ENCODE measurements at places on chromosomes 4 and X. TPM values are rescaled to one million over a fixed set of nuclear protein-coding genes. Genes with fewer than 3 reads are reported as not detected.

DNA sequence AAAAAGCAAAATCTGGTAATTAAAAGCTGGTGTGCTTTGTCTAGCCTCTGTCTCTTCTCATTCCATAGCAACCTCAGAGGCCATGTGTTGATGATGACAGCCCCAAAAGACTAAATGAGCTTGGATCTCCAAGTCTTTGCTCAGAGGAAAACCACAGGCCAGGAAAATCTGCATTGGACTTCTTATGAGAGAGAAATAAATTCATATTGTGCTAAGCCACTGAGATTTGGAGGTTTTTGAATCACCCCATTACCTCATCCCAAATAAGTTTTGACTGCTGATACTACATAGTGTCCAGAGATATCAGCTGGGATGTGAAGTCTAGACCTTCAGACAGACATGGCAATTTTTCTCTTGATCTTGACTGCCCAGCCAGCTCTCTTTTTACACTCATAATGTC lies 178.6 kb upstream of the DIPK2B start:
- no peak for DNase-seq

Gene SHROOM2
- 0.70 TPM for total RNA-seq

DNA sequence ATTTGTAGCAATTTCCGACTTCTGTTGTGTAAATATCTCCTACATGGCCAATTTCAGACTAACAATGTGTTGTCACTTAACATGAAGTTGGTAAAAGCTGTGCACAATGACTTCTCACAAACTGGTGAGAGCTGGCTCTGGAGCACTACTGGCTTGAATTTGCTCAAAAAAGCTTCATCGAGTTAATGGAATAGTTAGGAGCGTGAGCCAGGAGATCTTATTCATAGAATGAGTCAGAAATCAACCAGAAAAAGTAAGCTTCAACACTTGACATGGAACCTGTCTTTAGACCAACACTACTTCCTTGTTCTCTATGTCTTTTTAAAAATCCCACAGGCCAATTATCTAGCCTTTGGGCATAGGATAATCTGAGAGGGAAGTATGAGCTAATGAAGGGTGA lies 7.9 kb upstream of the CHRDL1 start:
- no peak for DNase-seq

DNA sequence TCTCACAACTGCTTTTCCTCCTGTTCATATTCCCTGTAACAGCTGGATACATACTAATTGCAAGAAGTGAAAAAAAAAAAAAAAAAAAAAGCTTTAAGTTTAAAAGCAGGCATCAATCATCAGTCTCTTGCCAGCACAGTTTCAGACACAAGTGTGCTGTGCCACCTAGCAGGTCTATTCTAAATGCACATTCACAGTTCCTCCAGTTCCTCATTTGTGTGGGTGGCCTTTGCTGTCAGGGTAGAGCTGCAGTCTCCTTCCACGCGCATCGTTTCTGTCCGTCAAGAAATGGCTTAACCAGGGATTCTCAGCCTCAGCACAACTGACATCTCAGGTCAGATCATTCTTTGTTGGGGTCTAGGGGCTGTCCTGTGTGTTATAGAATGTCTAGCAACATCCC lies 61.6 kb downstream of the SCML1 start:
- no peak for DNase-seq

DNA sequence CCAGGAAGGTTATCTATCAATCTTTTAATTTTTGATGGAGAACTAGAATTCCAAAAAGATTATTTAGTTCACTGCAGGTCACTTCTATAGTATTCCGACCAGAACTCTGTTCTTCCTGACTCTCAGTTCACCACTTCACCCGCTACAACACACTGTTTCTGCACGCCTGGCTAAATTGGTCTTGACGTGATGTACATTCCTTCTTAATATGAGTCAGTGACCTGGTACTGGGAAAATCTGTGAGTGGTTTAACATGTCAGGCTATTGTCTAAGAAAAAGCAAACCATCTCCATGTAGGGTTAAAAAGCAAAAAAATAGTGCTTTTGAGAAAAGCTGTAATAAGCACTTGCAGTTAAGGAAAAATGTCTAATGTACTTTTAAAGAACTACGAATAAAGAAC lies 120.4 kb downstream of the NDST3 start:
- no peak for DNase-seq

Gene FHIP1A
- total RNA-seq, result 16.8 TPM

DNA sequence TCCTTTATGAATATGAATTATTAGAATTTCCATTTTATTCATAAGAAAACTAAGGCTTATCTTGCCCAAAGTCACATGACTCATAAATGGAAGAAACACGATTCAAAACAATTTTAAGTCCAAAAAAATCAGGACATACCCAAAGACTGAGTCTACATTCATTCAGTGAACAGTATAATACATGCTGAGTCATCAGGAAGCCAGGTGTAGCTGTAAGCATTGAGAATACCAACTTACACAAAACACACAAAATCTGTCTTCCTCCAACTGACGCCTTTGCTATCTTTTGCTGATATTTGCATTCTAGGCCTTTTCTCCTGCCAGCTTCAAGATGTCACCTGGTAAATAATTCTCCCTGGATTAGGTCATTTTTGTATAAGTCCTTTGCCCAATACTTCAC lies 520.1 kb upstream of the GALNT7 start:
- no peak for DNase-seq

DNA sequence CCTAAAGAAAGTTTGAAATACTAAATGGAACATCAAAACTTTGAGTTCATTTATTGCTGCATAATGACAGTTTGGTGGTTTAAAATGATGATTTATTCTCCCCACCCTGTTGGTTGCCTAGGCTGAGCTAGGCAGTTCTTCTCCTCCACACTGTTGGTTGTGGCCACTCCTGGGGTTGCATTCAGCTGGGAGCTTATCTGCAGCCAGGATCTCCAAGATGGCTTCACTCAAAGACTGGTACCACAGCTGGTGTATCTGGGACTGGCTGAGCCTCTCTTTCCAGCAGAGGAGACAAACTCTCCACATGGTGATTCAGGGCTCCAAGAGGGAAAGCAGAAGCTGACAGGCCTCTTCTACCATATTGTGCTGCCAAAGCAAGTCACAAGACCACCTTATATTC lies 33.1 kb downstream of the MSL3 start:
- no peak for DNase-seq

Gene IQCM
- not detected for total RNA-seq

Gene ZMAT1
- total RNA-seq, result 3.8 TPM

Gene DDIT4L
- 0.46 TPM for total RNA-seq

Data from Right ventricle myocardium superior (tissue), 1 donor.